NCI-H748 treated with DMSO at 0.1 percent for 48 hours (cell line): ENCODE measurements at places on chromosomes 5 and 9.

- DNase-seq: no peak
Measured at GRCh38 chr5:74042959-74043358, 417.0 kb downstream of the ARHGEF28 start.

- DNase-seq: no peak
Measured at GRCh38 chr5:133741818-133742355, 129.5 kb upstream of the FSTL4 start.

DNA sequence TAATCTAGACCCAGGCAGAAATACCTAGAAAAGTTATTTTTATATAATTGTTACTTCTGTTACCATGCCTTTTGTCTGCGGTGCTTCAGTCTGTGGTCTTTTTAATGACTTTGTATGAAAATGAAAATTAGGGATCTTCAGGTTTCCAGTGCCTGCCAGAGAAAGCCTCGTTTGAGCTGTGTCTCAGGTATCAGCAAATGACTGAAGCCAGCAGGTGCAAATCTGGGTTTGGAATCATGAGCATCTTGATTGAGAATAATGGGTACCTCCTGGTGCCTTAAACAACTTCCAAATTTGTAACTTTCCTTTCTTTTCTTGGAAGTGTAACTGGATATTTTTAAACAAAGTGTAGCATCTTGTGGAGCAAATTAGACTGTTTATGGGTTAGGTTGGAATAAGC lies 4.3 kb downstream of the ZBTB34 start:
- DNase-seq: no peak

DNA sequence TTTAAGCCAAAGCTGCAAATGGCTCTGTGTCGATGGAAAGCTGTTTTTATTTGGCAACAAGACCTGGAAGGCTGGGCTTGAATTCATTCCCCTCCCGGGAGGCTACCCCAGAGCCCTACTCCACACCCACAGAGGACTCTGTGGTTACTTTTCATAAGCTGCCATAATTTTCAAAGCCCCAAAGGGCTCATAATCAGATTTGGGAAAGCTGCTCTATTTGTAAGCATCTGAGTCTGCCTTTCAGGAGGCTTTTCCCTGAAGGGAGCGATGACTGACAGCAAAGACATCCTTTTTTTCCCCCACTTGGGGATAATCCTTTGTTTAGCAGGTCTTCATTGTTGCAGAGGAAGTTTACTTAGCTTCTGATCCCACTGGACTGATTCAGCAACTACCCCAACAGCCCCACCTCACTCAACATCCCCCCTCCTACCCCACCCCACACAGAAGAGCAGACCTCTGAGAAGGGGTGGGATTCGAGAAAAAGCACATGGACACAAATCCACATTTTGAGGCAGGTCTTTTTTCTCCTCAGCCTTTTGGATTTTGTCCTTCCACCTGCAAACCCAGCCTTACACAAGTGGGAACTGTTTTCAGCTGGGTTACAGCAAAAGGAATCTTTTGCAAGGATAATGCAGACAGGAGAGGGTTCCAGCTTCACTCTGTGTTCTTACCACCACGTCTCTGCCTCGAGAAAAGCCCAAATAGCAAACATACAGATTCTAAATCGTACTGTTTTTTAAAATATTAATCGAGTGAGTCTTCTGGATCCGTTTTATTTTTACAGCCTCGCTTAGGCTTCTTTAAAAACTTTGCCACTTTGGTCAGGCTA lies 244.4 kb upstream of the TUT7 start:
- DNase-seq: no peak

DNA sequence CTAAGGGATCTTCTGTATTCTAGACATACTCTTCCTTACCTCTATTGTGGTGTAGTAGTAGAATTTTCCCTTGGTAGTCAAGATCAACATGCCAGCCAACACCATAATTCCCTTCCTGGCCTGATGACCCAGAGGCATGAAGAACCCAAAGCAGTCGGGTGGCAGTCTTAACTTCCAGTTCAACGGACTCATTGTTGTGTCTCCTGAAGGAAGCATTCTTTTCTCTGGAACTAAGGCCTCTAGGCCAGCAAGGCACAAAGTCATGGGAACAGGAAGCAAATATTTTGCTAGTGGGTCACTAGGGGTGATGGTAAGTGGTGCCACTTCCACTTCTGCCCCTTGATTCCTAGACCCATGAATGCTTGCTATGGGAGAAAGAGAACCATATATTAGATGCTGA lies 55.2 kb upstream of the DAPK1 start:
- DNase-seq: no peak

GRCh38 chr5:56692359-56693219 lies 122.8 kb upstream of the MAP3K1 start:
- no peak for DNase-seq

- no peak for DNase-seq
Measured at GRCh38 chr5:36481454-36482120, 124.8 kb upstream of the SLC1A3 start.

- DNase-seq: no peak
Measured at GRCh38 chr5:86689103-86689729, 71.5 kb downstream of the COX7C start.

- no peak for DNase-seq
Measured at GRCh38 chr9:36870960-36871359, 163.1 kb downstream of the PAX5 start.
